Articular chondrocyte of knee joint (primary cell): ENCODE measurements at places on chromosomes 2 and 18. TPM values are rescaled to one million over a fixed set of nuclear protein-coding genes. Genes with fewer than 3 reads are reported as not detected.

RAB31 gene
- 63.0 and 68.9 TPM in 2 replicates for total RNA-seq

TCF7L1 gene
- 6.1 and 6.9 TPM in 2 replicates for total RNA-seq

MYL1 gene
- total RNA-seq, result 0.39 and 1.4 TPM in 2 replicates

PARD6G gene
- total RNA-seq, result 0.91 and 1.6 TPM in 2 replicates

ST8SIA3 gene
- not detected in 2 replicates for total RNA-seq

CRYGB gene
- not detected in 2 replicates for total RNA-seq

CNDP1 gene
- 0.11 and 0.26 TPM in 2 replicates for total RNA-seq

CD8A gene
- not detected in 2 replicates for total RNA-seq

RFTN2 gene
- total RNA-seq, result 23.5 and 33.0 TPM in 2 replicates

ERMN gene
- total RNA-seq, result 0.11 TPM in 1 of 2 replicates, not detected in the other

NHEJ1 gene
- 19.9 and 27.6 TPM in 2 replicates for total RNA-seq
